ENCODE measurements at places on chromosomes 2 and 18.

DNA sequence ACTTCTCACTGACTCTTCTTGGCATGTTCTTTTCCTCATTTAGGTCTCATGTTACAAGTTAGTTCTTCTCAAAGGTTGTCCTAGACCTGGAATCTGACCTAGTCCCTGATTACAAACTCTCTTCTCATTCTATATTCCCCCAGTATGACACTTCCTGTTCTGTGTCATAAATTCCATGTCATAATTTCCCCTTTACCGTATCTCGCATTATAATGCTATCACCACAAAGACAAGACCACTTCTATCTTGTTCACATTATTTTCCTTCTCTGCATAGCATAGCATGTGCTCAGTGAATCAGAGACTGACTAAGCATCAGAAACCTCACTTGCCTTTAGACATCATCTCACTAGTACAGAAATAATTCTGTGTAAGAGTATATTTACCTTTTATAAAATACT lies 63.6 kb upstream of the CAVIN2 start:
- no peak for DNase-seq

DNA sequence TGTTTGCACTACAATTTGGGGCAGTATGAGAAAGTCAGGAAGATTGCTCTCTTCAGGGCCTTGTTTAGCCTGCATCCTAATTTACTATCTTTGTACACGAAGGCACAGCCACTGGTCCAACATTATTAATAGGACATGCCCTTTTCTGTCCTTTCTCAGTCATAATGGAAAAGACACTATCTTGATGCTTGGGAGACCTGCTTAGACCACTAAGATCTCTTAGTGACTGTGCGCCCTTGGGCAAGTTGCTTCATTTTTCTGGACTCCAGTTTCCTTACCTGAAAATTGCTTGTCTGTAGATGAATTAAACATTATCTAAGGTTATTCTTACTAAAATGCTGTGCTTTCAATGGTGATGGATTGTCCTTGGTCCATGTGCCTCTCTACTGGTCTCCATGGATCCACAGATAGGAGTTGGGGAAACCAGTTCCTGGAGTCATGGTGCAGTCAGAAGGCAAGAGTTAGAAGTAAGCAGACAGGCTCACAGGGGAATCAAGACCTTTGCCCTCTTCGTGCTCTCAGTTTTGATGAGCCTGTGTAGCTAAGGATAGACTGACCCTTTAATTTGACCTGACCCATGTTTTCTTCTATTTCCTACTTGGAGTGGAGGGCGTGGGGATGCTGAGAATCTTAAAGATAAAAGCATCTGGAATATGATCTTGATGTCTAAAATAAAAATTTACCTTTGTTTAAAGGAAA lies 114.0 kb downstream of the RAPGEF4 start:
- no peak for DNase-seq

GRCh38 chr2:169862816-169863215 lies 35.6 kb downstream of the UBR3 start:
- DNase-seq: no peak

DNA sequence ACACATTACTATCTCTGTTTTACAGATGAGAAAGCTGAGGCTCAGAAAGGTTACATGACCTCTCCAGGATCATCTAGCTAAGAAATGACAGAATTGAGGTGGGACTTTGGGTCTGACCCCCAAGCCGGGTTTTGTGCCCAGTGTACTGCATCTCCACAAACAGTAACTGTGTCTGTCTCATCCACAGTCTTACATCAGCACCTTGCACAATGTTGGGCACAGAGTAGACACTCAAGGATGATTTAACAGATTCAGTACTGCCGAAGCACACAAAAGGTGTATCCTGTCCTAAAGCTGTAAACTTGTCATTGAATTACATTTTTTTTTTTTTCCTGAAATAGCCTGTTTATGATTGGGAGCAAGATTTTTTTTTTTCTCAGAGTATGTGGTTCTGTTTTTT lies 84.8 kb downstream of the ADCYAP1 start:
- no peak for DNase-seq

DNA sequence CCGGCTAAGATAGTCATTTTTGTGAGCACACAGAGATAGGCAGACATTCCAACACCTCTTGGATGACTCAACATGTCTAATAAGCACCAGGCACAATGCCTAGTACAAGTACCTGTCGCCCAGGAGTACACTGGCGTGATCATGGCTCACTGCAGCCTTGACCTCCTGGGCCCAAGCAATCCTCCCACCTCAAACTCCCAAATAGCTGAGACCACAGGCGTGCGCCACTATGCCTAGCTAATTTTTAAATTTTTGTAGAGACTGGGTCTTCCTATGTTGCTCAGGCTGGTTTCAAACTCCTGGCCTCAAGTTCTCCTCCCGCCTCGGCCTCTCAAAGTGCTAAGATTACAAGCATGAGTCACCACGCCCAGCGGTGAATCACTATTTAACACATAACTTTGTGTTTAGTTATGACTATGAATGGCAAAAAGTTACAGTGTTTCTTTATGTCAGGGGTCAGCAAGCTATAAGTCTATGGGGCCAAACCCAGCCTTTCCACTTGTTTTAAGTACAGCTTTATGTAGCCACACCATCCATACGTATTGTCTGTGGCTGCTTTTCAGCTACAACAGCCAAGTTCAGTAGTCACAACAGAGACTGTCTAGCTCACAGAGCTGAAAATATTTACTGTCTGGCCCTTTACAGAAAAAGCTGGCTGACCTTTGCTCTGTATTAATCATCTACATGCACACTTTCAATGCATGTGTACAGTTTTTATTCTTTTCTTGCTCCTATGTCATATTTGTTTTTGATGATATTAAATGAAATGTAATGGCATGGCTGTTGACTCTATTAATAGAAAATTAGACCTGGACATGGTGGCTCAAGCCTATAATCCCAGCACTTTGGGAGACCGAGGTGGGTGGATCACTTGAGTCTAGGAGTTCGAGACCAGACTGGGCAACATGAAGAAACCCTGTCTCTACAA lies 18.7 kb downstream of the ORC2 start:
- no peak for DNase-seq

GRCh38 chr2:229553091-229553490 lies 161.3 kb downstream of the DNER start:
- DNase-seq: no peak

- no peak for DNase-seq
Observed at GRCh38 chr2:179802051-179802882, 59.1 kb downstream of the ZNF385B start.

DNA sequence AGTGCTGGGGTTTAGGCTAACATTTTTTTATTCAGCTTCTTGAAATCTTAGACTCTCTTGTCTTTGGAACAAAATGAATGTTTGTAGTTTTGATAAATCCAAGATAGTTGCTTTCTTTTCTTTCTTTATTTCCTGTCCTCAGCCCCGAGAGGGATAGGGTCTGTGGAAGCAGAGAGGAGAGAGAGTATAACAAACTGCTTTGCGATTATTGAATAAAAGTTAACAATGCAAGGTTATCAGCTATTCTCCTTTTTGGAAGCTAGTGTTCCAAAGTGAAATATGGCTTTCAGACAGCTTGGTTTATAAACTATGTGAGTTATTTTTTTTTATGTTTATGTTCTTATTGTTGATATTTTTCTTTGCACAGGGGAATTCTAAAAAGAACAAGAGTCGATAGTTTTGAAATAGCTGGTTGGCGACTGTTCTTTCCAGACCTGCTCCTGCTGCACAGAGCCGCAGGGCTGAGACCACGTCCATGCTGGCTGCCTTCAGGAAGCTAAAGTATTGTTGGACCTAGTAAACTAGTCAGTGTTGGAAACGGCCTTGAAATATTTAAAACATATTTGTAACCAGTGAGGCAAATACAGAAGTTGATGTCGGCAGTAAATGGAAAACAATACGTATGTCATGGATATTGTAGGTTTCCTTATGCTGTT lies 15.5 kb upstream of the STON1 start:
- no peak for DNase-seq

GRCh38 chr2:96927405-96928171 lies 57.7 kb upstream of the SEMA4C start:
- DNase-seq: peak; percentile 61

DNA sequence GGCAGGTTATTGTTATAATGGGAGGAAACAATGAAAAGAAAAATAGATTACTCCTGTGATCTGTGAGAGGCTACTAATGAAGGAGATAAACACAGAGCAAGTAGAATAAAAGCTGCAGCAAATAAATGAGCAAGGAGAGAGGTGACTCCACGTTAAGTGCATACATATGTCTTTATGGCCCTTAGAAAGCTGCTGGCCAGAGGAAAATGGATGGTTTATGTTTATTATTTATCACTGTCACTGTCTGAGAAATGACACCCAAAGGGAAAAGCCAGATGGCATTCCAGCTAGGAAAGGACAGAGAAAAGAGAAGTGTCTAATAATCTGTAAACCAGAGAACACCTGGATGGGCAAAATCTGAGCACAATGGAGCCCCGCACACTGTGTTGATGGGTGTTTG lies 122.9 kb upstream of the DDX18 start:
- no peak for DNase-seq

- DNase-seq: no peak
Observed at GRCh38 chr2:143685421-143686078, 556.3 kb downstream of the ARHGAP15 start.

- no peak for DNase-seq
Observed at GRCh38 chr18:11840493-11840892, 10.7 kb upstream of the CHMP1B start.

DNA sequence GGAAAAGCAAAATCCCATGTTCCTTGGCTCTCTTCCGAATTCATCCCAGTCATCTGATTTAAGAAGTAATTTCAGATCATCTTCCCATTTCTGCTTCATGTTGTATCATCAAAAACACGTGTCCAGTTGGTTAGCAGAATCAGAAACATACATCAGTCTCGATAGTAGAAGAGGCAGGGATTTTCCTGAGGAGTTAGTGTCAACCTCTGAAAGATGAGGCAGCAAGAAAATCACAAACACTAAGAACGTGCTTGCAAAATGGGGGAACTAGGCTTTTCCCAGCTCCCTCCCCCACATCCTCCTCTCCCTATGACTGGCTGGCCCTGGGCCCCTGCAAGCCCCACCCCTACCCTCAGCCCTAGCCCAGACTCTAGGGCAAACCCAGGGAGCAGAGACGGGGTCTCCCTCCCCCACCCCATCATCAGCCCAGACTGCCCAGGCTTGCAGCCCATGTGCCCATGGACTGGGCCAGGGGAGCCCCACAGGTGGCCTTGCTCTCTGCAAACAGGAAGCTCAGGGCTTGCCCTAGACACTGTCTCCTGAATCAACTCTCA lies 161.0 kb upstream of the ID2 start:
- DNase-seq: no peak

DNA sequence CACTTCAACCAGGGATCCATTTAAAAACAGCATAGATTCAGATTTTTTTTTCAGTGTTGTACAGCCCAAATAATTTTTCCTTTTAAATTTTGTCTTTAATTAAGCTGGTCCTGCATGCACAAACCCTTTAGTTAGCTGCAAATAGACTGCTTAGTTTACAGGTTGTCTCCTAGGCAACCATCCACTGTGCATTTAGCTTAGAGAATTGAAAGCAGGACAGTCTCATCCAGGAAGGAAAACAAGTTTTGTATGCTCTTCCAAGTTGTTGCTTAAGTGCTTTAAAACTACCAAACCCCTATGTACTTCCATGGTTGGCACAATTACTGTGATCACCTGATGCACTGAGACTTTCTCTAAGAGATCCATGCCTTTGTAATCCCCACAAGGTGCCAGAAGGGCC lies at the start of gene MAP3K19:
MAP3K19 (minus strand) TSS at position 148 of the 400 bp plus-strand sequence. CDS start 22,800 bp downstream, outside the sequence.
- no peak for DNase-seq

DNA sequence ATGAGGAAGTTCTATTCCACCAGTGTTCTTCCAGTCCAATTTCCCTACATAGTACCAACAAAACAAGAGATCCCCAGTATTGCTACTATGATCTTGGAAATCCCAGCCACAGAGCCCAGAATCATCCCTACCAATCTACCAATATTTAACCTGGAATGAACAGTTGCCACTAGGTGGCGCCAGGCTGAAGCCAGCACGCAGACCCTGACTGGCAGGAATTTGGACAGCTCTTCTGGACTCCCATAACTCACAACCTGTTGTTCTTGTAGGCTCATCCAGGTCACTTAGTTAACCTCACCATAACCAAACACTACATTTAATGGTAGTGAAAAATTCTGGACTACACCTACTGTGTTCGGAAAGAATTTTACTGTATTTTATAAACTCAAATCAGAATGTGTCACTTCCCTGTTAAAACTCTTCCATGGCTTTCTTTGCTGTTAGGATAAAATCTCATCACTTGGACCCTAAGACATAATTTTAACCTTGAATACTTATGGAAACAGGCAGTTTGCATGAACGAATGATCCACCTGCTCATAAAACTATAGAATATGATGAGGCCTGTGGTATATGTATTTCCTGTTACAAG lies 59.8 kb upstream of the SLC38A11 start:
- peak; percentile 38 for DNase-seq

DNA sequence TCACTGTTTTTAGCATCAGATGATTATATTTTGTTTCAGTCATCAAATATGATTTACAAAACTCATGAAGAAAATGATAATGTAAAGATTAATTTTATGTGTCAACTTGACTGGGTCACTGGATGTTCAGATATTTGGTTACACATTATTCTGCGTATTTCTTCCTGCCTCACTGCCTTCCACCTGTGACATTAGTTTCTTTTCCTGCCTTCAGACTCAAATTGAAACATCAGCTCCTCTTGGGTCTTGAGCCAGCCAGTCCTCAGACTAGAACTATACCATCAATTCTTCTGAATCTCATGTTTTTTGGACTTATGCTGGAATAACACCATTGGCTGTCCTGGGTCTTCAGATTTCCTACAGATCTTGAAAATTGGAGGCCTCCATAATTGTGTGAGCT lies 96.7 kb downstream of the ZNF385B start:
- DNase-seq: no peak

- DNase-seq: no peak
Observed at GRCh38 chr2:43034242-43034619, 192.2 kb downstream of the ZFP36L2 start.

GRCh38 chr2:215680605-215681598 lies 245.0 kb upstream of the FN1 start:
- DNase-seq: peak; percentile 73

- DNase-seq: no peak
Observed at GRCh38 chr2:171858397-171858958, 35.6 kb downstream of the SLC25A12 start.

GRCh38 chr18:48548011-48548771 lies 9.4 kb downstream of the CTIF start:
- DNase-seq: no peak

DNA sequence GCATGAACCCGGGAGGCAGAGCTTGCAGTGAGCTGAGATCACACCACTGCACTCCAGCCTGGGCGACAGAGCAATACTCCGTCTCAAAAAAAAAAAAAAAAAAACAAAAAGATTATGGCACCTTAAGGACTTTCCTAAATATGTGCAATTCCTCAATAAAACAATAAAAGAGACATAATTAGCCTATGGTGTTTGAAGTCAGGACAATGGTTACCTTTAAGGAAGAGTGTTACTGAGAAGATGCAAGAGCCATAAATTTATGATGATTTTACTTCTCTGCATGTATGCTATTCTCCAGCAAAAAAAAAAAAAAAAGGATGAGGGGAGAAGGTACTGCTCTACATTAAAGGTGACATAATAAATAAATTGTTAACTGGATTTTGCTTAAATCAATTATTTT lies 208.2 kb upstream of the STK17B start:
- no peak for DNase-seq
